ENCODE measurements at places on chromosomes 16 and 17. TPM values are rescaled to one million over a fixed set of nuclear protein-coding genes. Genes with fewer than 3 reads are reported as not detected.

Gene KRTAP4-1
- not detected for total RNA-seq

DNA sequence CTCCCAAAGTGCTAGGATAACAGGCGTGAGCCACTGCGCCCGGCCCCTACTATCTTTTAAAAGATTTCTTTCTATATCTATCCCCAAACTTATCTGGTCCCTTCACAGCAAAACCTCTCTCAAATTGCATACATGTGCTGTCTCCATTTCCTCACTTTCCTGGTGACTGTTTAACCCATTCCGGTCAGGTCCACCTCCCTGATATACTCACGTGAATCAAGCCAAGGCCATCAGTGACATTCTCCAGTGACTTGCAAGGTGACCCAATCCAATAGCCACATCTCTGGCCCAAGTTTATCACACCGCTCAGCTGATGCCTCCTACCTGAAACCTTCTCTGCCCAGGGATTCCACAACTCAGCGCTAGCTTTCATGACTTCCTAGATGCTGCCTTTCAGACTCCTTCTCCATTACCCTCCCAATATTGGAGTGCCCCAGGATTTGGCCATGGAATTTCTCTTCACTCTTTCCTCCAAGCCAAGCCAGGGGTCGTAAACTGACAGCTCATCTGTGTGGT lies 1.4 kb upstream of the CTCF start:
- H3K27me3 ChIP-seq: no peaks in the 10 kb centered on the region
- H3K4me1 ChIP-seq: peaks cover 19% of the 10 kb centered on the region
- no peak for DNase-seq
- H3K27ac ChIP-seq: peak overlapping the region; percentile 93
- no peaks in the 10 kb centered on the region for H3K36me3 ChIP-seq

Gene AATF
- 47.8 TPM for total RNA-seq

Gene C16orf92
- total RNA-seq: not detected

DNA sequence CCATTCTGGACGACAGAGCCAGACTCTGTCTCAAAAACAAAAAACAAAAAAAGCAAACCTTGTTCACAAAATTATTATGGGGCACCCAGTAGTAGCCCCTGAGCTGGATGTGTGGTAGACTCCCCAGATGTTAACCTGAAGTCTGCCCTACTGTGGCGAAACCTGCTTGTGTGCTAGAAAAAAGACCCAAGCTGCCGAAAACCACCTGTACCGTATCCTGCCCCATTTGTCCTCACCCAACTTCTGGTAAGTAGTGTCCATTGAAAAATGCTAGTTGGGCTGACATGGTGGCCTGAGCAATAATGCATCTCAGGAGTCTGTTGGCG lies 9.1 kb downstream of the RMI2 start:
- H3K36me3 ChIP-seq: peaks cover 12% of the 10 kb centered on the region
- no peak overlapping the region for H3K27ac ChIP-seq
- H3K4me3 ChIP-seq: no peak overlapping the region

All from type B pancreatic cell (in vitro differentiated cells).